Heart left ventricle (tissue), 16 donors: ENCODE measurements at places on chromosomes 2 and 18. TPM values are rescaled to one million over a fixed set of nuclear protein-coding genes. Genes with fewer than 3 reads are reported as not detected.
A peak's percentile ranks its signal among the peaks of the same experiment; 100 is the strongest.

- no peak overlapping the region for H3K27ac ChIP-seq
- DNase-seq: no peak
- H3K36me3 ChIP-seq: no peaks in the 10 kb centered on the region
- no peaks in the 10 kb centered on the region for H3K4me1 ChIP-seq
- H3K27me3 ChIP-seq: no peaks in the 10 kb centered on the region
Observed at GRCh38 chr18:2917259-2918047, 70.6 kb downstream of the EMILIN2 start.

DNA sequence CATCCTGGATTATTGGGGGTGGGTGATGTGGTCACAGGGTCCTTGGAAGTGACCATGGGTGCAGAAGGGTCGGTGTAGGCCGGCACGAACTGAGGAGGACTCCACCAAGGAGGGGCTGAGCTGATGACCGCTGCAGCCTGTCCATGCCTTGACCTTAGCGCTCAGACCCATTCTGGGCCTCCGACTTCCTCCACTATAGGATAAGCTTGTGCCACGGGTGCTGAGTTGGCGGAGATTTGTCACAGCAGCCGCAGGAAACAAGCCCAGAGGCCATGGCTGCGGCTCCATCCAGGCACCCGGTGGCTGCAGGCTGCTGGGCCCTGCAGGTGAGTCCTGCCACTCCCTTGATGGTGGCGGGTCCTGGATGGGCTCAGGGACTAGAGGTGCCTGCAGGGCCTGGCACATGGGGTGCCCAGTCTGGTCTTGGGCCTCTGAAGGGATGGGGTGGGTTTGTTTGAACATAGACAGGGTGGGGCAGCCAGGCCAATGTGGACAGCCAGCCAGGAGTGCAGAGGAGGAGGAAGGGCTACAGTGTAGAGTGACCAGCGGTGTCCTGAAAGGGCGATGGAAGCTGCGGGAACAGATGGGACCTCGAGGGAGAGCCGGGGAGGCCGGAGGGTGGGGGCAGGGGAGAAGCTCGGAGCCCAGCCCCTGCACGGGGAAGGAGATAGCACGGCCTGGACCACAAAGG is 84.8 kb downstream of the SEPTIN10 start:
- no peaks in the 10 kb centered on the region for H3K27me3 ChIP-seq
- H3K36me3 ChIP-seq: no peaks in the 10 kb centered on the region
- H3K4me3 ChIP-seq: no peak overlapping the region
- H3K4me1 ChIP-seq: no peaks in the 10 kb centered on the region
- no peak for DNase-seq

DNA sequence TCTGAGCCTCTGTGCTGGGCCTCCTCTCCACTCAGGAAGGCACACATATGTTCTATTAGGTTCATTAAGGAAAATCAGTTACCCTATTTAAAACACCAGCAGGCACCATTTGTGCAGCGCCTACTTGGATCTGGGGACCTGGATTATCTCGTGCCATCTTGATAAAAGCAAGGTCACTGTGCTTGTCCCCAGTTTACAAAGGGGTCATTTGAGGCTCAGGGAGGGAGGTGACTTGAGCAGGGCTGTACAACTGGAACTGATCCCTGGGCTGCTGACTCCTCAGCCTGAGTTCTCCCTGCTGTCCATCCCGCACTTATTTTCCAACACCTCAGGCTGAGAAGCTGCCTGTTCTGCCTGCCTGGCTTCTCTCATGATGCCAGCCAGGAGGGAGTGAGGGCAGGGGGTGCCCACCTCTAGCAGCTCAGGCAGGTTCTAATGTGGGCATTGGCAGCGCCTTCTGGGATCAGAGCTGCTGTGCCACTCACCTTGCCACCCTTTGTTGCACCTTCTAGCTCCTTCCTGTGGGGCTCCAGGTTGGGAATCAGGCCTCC is 120.3 kb downstream of the GLI2 start:
- H3K36me3 ChIP-seq: no peaks in the 10 kb centered on the region
- H3K27me3 ChIP-seq: no peaks in the 10 kb centered on the region
- no peak for DNase-seq

DNA sequence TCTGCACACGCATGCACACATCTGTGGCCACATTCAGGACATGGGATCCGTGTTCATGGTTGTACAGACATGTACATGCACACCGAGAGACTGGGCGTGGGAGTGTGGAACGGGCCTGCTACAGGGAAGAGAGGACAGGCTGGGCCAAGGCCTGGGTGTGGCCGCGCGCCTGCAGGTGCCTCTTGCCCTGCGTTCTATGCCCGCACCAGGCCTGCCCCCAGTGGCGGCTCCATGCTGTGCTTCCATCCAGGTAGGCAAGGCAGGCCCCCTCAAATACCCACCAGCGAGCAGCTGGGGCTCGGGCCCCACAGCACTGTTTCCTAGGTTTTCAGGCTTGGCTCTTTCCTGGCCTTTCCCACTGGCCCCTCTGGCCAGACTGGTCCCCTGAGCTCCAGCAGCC is 15.5 kb upstream of the PTMA start:
- H3K4me3 ChIP-seq: no peak overlapping the region
- no peaks in the 10 kb centered on the region for H3K4me1 ChIP-seq
- no peaks in the 10 kb centered on the region for H3K27me3 ChIP-seq

GRCh38 chr2:203914546-203915182 is 21.9 kb upstream of the ICOS start:
- H3K4me1 ChIP-seq: no peaks in the 10 kb centered on the region
- H3K27me3 ChIP-seq: no peaks in the 10 kb centered on the region
- no peak for DNase-seq
- H3K4me3 ChIP-seq: no peak overlapping the region

GRCh38 chr2:216838151-216838550 is 21.7 kb downstream of the TNP1 start:
- H3K36me3 ChIP-seq: no peaks in the 10 kb centered on the region
- H3K4me3 ChIP-seq: no peak overlapping the region
- DNase-seq: peak; percentile 71
- H3K27ac ChIP-seq: peak overlapping the region; percentile 53
- no peaks in the 10 kb centered on the region for H3K27me3 ChIP-seq
- H3K4me1 ChIP-seq: peaks cover 7% of the 10 kb centered on the region

DNA sequence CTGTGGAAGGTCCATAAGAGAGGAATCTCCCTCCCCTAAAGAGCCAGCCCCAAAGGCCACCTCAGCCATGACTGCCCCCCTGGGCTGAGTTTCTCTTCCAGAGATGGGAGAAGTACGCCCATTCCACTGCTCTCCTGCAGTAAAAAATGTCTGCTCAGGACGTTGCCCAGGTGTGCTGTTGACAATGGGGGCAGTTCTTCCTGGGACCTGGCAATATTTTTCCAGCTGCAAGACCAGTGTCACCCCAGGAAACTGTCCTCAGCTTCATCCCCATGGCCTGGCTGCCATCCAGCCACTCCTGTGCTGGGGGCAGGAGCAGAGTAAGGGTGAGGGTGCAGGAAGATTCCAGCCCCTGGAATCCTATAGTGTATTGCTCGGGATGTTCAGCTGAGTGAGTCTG is 14.3 kb downstream of the CELF4 start:
- H3K4me1 ChIP-seq: no peaks in the 10 kb centered on the region
- no peaks in the 10 kb centered on the region for H3K27me3 ChIP-seq
- DNase-seq: no peak
- no peaks in the 10 kb centered on the region for H3K36me3 ChIP-seq
- no peak overlapping the region for H3K27ac ChIP-seq

- H3K27me3 ChIP-seq: no peaks in the 10 kb centered on the region
- peaks cover 28% of the 10 kb centered on the region for H3K36me3 ChIP-seq
- DNase-seq: no peak
- no peak overlapping the region for H3K4me3 ChIP-seq
- no peaks in the 10 kb centered on the region for H3K4me1 ChIP-seq
Observed at GRCh38 chr2:39731546-39731945, 47.5 kb downstream of the THUMPD2 start.

- H3K27ac ChIP-seq: no peak overlapping the region
- DNase-seq: no peak
- no peaks in the 10 kb centered on the region for H3K4me1 ChIP-seq
- H3K36me3 ChIP-seq: no peaks in the 10 kb centered on the region
- no peak overlapping the region for H3K4me3 ChIP-seq
- no peaks in the 10 kb centered on the region for H3K27me3 ChIP-seq
Observed at GRCh38 chr2:161839926-161840325, 215.7 kb downstream of the SLC4A10 start.

GRCh38 chr2:134207589-134208209 is 46.2 kb upstream of the MGAT5 start:
- H3K36me3 ChIP-seq: no peaks in the 10 kb centered on the region
- peak; percentile 60 for DNase-seq
- no peaks in the 10 kb centered on the region for H3K27me3 ChIP-seq
- no peak overlapping the region for H3K4me3 ChIP-seq

NT5C1B gene
- total RNA-seq: not detected

TPGS2 gene
- 22.2 TPM for total RNA-seq
